ENCODE measurements at places on chromosomes 6 and 20. TPM values are rescaled to one million over a fixed set of nuclear protein-coding genes. Genes with fewer than 3 reads are reported as not detected.
A peak's percentile ranks its signal among the peaks of the same experiment; 100 is the strongest.

Gene PRSS16
- 0.33 TPM for total RNA-seq

GRCh38 chr6:133818320-133818719 is 70.6 kb upstream of the TCF21 start:
- no peak for DNase-seq

DNA sequence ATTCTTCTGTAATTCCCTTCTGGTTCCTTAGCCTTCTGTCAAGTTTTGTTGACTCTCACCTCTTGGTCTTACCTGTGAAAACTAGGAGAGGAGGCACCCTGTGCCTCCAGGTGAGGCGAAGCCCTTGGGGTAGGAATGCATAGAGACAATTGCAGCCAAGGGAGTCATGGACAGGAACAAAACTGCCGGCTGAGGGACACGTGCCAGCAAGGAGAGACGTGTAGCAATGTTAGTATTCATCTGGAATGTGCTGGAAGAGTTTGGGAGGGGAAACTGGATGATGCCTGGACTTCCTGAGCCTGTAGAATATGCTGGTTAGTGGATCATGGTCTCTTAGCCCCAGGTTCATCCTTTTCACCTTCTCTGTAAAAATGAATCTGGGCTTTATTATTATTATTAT is 3.9 kb upstream of the TIAM2 start:
- no peak for DNase-seq

Gene HUS1B
- 1.2 TPM for total RNA-seq

GRCh38 chr6:106981926-106982325 is 7.4 kb upstream of the CD24 start:
- no peak for DNase-seq

DNA sequence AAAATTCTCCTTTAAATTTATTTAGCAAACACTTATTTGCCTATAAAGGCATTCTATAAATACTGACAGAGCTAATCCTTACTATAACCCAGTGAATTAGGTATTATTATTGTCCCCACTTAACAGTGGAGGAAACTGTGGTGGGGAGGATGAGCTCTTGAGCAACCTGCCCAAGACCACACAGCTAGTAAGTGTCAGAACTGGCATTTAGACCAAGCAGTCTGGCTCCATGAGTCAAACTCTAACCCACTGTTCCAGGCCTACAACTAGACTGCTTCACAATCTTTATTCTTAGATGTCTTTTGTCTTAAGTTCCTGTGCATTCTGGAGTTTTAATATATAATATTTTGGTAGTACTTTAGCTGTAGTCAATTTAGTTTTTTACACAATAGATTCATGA is 530.8 kb downstream of the BCKDHB start:
- no peak for DNase-seq

Gene CBLN4
- not detected for total RNA-seq

Gene RNF182
- total RNA-seq: not detected

- peak; percentile 84 for DNase-seq
Observed at GRCh38 chr6:7140631-7141378, 33.0 kb downstream of the RREB1 start.

Gene FAM209B
- 1.7 TPM for total RNA-seq

- DNase-seq: no peak
Observed at GRCh38 chr6:134757911-134758361, 192.0 kb downstream of the ALDH8A1 start.

Gene CDH26
- total RNA-seq: 1.5 TPM

- DNase-seq: peak; percentile 41
Observed at GRCh38 chr6:112780498-112781096, 433.5 kb downstream of the RFPL4B start.

DNA sequence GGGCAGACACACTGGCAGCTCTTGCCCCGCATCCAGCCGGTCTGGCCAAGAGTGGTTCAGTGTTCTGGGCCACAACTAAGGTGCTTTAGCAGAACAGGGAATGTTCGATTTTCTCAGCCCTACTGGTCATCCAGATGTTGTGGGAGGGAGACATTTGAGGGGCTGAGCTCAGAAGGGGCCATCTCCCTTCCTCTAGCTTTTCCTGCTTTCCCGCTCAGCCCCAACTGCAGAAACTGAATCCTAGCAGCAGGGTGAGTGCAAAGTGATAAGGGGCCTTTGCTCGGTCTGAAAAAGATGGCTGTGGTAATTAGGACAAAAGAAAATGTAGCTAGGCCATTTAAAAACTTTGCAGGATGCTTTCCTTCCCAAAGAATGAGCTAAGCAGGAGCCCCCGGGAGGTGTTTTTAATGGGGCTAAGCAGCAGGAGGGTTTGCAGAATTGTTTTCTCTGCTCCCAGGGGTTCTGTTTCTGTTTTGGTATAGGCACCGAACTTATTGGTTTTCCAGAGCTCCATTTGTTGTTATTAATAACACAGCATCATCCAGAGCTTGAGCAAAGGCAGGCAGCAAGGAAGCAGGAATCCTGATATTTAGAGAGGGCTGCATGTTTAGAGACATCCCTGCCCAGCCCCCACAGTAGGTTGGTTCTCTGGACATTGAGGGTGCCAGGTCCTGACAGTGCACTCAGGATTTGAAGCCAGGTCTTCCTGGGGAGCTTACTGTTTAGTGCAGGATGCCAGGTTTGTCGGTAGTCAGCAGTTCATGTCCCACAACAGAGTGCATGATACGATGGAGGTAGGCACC is 210.9 kb downstream of the SLC24A3 start:
- no peak for DNase-seq

- no peak for DNase-seq
Observed at GRCh38 chr20:37564388-37565133, 36.9 kb upstream of the BLCAP start.

DNA sequence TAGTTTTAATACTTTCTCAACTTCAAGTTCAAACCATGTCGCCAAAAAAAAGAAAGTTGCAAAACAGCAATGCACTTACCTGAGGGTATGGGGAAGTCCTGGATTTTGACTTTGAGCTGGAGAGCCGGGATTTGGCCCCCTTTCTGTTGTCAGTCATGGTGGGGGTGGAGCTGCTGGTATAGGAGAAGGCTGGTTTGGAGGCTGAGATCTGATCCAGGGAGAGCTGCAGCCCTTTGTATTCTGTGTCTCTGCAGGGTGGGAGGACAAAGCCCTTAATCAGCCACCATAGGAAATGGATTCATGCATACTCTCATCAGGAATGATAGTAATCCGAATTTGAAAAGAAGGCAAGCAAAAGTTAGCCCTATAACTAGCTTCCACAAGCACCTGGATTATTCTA is 44.0 kb downstream of the SIM1 start:
- no peak for DNase-seq

DNA sequence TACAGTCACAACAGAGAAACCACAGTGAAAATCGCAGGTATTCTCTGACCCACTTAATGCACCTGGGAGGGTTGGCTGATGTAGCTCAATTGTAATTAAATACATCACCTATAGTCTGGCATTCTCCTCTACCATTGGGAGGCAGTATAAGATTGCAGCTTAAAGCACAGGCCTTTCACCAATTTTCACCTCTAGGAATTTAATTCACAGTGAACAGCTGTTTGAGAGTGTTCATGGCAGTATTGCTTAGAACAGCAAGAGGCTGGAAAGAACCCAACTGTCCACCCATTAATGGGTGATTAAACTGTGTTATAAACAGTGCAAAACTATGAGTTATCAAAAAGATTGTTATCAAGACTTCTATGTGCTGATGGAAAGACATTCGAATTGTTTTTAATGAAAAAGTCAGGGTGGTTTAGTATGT is 2.0 kb downstream of the EDEM2 start:
- no peak for DNase-seq

GRCh38 chr20:33237989-33238388 is 2.2 kb downstream of the BPIFA1 start:
- DNase-seq: no peak

GRCh38 chr6:106883808-106884262 is 90.7 kb downstream of the CD24 start:
- DNase-seq: no peak

DNA sequence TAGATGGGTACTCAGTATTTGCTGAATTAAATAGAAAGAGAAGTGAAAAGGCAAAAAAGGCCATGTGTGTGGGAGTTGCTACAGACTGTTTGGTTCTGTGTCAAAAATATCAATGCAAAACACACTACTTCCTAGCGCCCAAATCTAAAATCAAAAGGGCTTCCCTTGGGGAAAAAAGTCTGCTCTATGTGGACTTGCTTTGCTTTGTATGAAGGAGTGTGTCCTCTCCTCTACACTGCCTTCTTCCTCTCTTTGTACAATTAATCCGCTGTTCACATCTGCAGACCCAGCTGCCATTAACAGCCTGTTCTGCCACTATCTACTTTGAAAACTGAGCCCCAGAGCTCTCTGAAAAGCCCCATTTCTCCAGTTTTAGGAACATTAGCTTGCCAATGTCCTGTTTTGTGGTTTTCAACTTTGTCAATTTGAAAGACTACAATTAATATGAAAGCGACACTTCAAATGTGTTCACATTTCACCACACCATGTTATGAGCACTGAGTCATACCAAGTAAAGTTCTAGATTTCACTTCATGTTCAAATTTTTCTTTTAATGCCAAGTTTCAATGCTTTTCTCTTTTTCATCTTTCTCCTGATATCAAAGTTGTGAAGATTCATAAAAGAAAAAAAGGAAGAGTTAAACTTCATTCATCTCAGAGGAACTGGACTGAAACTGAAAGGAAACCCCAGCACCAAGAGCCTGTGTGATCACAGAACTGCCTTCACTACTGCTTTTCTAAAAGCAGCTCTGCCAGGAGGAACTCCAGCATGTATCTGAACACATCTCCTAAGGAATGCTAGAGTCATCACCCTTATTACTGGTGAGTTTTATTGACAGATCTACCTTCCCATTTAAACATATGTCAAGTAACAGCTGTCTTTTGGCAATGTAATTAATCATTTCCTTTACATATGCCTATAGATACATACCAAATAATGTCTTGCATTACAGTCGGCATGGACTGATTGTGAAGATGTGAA is 102.6 kb downstream of the KIF13A start:
- DNase-seq: no peak

Gene BMP5
- total RNA-seq: not detected

- no peak for DNase-seq
Observed at GRCh38 chr6:122803171-122803661, 14.2 kb downstream of the SMPDL3A start.

GRCh38 chr20:64277571-64278316 is 22.2 kb downstream of the PCMTD2 start:
- DNase-seq: no peak

DNA sequence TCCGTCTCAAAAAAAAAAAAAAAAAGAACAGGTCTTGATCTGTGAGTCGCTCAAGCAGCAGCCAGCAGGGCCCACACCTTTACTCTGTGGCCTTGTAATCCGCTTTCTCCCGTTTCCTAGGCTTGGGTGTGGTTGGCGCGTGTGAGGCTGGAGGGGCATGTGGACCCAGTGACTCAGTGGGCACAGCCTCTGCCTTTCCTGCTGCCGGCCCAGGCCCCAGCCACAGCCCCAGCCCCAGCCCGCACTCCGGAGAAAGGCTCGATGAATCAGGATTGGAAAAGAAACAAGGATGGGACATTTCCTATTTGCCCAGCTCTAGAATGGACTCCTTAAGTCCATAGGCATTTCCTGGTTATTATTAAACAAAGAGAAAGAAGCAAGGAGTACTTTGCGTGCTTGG is 4.3 kb downstream of the BHLHE23 start:
- no peak for DNase-seq

DNA sequence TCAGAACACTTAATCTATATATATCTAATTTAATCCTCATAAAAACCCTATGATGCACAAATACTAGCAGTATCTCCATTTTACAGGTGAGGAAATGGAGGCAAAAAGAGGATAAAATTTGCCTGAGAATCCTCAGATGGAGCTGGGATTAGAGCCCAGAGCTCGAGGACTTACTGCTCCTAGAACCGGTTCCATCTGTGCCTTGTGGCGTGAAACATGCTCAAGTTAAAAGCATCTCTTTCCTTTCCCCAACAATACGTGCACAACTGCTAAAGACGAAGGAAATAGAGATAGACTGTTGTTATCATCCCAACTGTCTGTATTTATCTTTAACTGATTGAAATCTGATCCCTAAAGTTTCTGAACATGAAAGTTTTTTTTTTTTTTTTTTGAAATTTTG is 367.6 kb upstream of the SOX4 start:
- no peak for DNase-seq

GRCh38 chr6:145312481-145312880 is 422.8 kb downstream of the EPM2A start:
- DNase-seq: no peak

DNA sequence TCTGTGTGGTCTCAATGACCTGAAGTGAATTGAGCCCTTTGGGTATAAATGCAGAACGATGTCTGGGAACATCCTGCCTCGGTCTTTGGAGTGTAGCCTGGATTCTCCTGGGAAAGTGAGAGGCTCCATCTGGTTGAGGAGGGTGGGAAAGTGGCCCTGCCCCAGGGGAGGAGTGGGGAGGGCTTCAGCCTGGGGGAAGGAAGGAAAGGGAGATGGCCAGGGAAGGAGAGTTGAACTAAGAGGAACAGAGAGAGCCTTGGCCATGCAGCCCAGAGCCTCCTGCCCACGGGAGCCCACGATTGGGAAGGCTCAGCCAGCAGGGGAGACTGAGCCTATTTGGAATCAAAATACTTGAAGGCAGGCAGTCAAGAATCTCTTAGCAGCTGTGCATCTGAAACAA is 2.3 kb upstream of the EPB41L1 start:
- no peak for DNase-seq

DNA sequence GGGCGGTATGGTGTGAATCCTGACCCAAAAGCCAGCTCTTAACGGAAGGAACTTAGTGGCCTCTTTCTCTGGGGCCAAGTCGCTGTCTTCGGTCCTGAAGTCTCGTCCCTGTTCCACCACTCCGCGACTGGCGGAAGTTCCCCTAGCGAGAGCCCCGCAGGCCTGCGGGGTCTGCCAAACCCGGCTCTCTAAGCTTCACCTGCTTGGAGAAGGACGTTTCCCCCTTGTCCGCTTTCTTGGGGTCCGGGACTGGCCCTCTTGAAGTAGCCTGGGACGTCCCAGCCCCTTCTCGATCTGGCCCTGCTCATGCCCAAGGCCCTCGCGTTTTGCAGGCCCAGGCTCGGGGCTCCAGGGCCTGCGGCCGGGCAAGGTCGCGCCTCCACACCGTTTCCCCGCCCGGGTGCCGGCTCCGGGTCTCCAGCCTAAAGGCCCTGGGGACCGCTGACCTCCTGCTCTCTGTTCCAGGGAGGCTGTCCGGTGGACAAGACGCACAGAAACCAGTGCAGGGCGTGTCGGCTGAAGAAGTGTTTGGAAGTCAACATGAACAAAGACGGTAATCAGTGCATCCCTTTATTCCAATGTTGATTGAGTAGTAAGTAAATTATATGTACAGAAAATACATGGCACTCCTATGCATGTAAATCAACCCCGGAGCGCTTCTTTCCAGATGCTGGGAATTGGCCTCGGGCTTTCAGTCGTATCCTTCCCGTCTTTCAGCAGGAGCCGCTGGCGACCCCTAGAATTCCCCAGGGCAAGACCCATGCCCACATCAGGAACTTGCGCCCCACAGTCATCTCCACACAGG is 8.8 kb downstream of the NR2E1 start:
- peak; percentile 64 for DNase-seq

Gene CALHM4
- total RNA-seq: not detected

Measured in activated CD8-positive, alpha-beta memory T cell treated with anti-CD3 and anti-CD28 coated beads, Interleukin-2, amount 10 ng/mL, durations not matched to agents 7 days and 5 days (primary cell).